ENCODE measurements at places on chromosomes 12 and 14.

GRCh38 chr14:69282448-69282847 is 22.5 kb downstream of the GALNT16 start:
- no peak for DNase-seq

- no peak for DNase-seq
These were observed 39.2 kb upstream of the GPR68 start for GRCh38 chr14:91283666-91284065.

DNA sequence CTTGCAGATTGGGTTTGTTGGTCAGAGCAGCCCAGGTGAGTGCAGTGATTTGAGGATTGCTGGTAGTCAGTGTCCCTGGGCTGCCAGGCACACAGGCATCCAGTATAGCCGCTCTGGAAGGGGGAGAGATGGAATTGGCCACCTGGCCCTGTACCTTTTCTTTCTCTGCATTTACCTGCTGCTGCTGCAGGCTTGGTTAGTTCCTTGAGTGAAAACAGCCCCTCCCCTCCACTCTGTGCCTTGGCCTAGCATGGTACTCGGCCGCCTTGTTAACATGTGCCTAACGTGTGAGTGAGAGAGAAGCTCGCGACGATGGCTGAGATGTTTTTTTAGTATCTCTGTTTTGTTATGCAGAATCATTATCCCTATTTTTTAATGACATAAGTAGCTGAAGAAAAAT is 49.3 kb upstream of the AMN start:
- DNase-seq, result no peak

- DNase-seq, result no peak
These were observed 7.7 kb downstream of the CAPS2 start for GRCh38 chr12:75322464-75322863.

- no peak for DNase-seq
These were observed 180.8 kb downstream of the ZFP36L1 start for GRCh38 chr14:68612049-68612448.

- DNase-seq, result no peak
These were observed 7.9 kb upstream of the KRT2 start for GRCh38 chr12:52659951-52660350.

All from stimulated activated CD4-positive, alpha-beta T cell treated with anti-CD3 and anti-CD28 coated beads, Interleukin-1b, Interleukin-23, amount 100 ng/mL, for 24 hours (primary cell).